ENCODE measurements at places on chromosomes 4 and X. TPM values are rescaled to one million over a fixed set of nuclear protein-coding genes. Genes with fewer than 3 reads are reported as not detected.

DNA sequence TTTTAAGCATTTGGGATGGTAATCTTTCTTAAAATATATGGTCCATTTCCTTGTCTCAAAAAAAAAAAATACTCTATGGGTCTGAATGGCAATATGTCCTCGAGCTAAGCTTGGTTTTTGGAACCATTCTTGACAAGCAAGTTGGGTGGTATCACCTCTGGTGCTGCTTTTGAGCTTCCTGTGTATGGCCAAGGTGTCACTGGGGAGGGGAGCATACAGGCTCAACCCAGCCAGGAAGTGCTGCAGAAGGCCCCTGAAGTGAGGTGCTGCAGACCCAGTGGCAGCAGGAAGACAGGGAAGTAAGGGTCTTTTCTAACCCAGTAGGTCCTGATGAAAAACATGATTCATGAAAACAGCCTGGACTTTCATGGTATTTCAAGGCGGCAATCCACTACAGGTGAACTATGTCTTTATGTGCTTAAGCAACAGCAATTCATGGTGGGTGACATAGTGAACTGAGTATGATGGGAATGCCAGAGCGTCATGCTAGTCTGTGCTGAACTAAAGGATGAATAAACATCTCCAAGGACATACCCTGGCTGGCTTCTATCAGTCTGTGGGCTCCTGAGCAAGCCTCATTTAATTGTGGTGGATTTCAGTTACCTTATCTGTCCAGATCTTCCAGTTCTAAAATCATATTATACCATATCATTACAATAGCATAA lies 15.1 kb downstream of the TRAPPC2 start:
- no peak for DNase-seq

GRCh38 chr4:146132445-146132844 lies 43.1 kb upstream of the LSM6 start:
- no peak for DNase-seq

DNA sequence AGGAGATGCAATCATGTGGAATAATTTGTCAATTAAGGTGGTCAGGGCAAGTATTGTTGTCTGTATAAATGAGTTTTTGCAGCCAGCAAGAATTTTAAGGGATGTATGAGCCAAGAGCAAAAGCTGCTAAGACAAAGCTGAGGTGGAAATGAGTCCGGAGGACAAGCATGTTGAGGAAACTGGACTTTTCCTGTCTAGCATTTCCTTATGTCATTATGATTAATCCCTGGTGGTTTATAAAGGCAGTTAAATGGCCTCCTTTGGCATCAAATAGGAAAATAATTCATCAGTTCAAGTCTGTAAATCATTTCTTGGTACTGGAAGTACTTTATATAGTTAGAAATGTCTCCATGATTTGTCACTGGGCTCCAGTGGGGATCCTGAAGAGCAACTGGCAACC lies 61.6 kb upstream of the TEX13A start:
- no peak for DNase-seq

DNA sequence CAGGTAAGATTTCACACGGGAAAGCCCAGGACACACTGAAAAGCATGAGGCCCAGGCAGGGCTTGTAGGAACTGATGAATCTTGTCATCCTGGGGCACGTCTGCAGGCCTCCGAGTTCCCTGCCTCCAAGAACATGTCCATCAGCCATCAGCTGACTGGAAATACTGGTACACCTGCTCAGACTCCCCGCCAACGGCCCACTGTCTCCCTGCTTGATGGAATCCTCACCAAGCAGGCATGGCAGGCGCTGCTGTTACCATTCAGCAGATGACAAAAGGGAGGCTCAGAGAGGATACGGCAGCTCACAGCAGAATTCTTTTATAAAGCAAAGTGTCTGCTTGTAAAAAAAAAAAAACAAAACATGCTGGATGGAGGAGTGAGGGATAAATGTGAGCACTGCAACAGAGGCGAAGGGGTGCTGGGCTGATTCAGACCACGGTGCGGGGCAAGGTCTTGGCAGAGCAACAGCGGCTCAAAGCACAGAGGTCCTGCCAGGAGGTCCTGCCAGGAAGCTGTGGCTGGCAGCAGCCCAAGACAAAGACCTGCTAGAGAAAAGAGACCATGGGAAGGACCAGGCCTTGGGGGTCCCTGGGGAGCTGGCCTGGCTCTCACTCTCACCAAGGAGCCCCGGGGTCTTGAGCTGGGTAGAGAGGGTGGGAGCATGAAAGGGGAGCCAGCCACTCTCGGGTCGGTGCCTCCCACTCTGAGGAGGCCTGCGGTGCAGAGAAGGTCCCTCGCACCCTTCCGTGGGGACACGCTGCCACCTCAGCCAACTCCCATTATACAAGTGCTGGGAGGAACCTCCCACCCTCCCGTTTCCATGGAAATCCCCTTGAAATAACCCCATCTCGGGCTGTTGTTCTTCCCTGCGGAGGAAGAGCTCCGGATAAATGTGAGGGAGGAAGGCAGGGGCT lies 25.6 kb downstream of the PPP2R2C start:
- peak; percentile 51 for DNase-seq

GRCh38 chr4:165410214-165410613 lies 31.4 kb downstream of the CPE start:
- no peak for DNase-seq

- no peak for DNase-seq
These were observed 59.5 kb upstream of the KDR start for GRCh38 chr4:55184600-55185523.

DNA sequence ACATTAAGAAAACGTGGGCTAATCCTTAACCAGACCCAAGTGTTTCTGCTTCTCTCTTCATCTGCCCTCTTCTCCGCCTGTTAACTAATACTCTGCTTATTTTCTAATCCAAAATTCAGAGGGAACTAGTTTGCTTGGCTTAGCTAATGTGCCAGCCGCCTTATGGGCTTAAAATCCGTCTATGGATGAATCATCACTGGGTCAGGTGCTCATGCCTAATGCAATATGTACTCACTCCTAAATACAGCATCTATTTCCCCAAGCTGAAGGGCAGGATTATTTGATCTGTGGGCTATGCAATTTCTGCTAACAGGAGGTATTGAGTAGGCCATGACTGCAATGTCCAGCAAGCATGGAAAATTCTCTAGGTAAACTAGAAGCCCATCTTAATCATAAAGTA lies 12.4 kb downstream of the DYNLT3 start:
- no peak for DNase-seq

DNA sequence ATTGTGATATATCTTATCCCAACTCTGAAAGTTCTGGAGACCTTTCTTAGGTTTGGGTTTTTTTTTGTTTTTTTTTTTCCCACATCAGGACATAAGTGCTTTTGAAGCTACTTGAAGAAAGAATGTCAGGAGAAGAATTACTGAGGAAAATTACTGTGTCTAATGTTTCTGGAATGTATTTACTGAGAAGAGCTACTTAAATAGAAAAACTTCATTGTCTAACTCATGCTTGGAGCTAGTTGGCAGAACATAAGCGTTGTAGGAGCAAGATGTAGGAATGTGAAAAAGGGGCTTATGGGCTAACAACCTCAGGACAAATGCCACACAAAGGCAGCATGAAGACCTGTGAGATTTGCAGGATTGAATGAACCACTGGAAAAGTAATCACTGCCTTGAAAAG lies 166.6 kb upstream of the GLRA2 start:
- DNase-seq, result no peak

GRCh38 chr4:20445933-20446723 lies 194.4 kb downstream of the SLIT2 start:
- peak; percentile 64 for DNase-seq

DNA sequence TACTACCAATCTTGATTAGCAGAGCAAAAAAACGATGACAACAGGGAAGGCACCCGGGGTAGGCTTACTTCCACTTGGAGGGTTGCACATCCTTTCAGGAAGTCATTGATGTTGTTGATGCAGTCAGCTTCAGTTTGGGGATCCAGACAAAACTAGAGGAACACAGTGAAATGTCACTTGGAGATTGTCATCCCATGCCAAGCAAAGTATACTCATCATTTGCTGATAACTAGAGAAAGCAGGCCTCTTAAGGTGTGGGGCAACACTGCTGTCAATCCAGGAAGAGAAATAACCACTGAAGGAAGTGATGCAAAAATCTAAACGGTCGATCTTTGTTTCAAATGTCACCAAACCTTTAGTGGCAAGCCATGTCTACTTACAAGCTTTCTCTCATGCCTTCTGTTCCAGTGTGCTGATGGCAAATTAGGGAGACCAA lies 1.4 kb downstream of the ARHGEF6 start:
- no peak for DNase-seq

GRCh38 chr4:182504463-182504862 lies 261.3 kb downstream of the TENM3 start:
- DNase-seq, result no peak

The SYTL5 gene
- 1.7 TPM for total RNA-seq

The EREG gene
- not detected for total RNA-seq

The CCDC120 gene
- total RNA-seq, result 1.1 TPM

The TEX13B gene
- not detected for total RNA-seq

The USP17L20 gene
- total RNA-seq, result not detected
